ENCODE measurements at places on chromosomes 5 and 9. TPM values are rescaled to one million over a fixed set of nuclear protein-coding genes. Genes with fewer than 3 reads are reported as not detected.

The MARCOL gene
- total RNA-seq = not detected

The SLCO6A1 gene
- not detected for total RNA-seq

The ANKRA2 gene
- total RNA-seq = 29.7 TPM

The GALNT12 gene
- total RNA-seq = 18.2 TPM

The DCP2 gene
- 20.5 TPM for total RNA-seq

The MYOT gene
- total RNA-seq = not detected

The CDX1 gene
- total RNA-seq = 0.33 TPM

The TAF11L10 gene
- total RNA-seq = not detected

DNA sequence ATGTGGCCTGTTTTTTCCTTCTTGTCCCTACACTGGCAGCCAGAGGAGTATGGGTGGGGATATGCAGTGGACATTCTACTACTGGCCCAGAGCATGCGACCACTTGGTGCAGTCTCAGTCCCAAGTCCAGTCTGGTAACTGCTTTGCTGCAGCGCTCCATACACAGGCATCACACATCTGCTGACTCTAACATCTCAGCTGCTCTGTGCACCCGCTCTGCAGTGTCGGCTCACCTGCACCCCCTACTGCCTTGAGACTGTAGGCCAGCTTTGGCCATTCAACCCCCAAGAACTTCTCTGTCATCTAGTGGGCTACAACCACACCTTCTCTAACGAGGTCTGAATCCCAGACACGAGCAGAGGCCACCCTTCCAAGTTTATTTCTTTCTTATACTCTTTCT is 46.4 kb upstream of the SLCO6A1 start:
- no peak for DNase-seq

- no peak for DNase-seq
Measured at GRCh38 chr5:154480847-154481246, 2.8 kb upstream of the HAND1 start.

DNA sequence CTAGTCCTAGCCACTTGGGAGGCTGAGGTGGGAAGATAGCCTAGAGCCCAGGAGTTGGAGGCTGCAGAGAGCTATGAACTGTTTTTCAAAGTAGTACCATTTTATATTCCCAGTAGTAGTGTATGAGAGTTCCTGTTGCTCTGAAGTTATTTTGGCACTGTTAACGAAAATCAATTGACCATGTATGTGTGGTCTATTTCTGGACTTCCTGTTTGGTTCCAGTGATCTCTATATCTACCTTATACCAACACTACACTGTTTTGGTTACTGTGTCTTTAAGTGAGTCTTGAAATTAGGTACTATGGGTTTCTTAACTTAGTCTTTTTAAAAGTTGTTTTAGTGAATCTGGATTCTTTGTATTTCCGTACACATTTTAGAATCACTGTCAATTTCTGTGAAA is 13.6 kb downstream of the SLF1 start:
- no peak for DNase-seq

DNA sequence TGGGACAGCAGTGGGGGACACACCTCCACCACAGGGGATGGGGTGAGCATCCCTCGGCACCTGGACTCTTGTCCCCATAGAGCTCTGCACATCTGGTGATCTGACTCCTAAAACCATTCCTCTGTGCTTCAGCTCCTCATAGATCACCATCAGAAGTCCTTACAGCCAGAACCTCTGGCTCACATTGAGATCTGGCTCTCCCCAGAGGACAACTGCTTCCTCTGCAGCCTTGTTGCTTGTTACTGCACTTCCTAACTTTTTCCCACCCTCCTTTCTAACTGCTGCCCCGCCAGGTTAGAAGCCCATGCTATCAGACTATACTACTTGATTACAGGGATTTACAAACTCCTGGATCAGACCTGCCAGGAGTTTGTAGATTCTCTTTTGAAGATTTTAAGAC is 64.5 kb downstream of the ARSB start:
- peak; percentile 49 for DNase-seq

DNA sequence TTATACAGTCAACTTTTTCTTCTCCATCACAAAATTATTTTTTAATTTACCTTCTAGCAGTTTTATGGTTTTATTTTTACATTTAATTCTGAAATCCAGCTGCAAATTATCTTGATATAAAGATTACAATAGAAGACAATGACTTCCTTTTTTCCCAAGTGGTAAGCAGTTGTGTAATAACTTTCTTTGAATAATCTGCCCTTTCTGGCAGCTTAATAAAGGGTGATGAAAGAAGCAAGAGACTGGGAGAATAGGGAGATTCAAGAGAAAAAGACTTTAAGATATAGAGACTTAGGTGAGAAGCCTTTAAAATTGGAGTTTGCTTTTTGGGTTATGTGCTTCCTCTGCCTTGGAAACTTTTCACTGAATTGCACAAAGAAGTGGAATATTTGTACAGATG is 100.4 kb upstream of the FREM1 start:
- no peak for DNase-seq

- no peak for DNase-seq
Measured at GRCh38 chr5:126741361-126741760, 35.6 kb upstream of the LMNB1 start.

- peak; percentile 50 for DNase-seq
Measured at GRCh38 chr9:96135076-96135752, 166.8 kb downstream of the HSD17B3 start.

DNA sequence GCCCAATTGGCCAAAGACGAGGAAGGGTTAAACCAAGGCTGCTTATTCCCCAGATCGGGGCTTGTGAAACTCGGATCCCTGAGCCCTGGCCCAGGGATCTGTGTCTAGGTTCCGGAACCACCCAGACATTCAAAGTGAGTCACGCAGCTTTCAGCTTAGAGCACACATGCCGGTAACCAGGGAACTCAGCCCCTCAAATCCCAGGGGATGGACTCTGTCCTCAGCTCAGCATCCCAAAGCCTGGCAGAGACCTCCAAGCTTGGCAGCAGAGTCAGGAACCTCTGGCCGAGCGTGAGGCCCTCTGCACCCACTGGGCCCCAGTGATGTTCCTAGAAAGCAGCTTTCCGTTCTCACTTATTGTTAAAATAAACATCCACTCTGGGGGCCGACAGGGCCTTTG is 5.1 kb downstream of the PNPLA7 start:
- DNase-seq = peak; percentile 32

- DNase-seq = peak; percentile 70
Measured at GRCh38 chr9:122051351-122052321, 41.5 kb downstream of the TTLL11 start.

GRCh38 chr9:135032041-135032835 is 55.2 kb upstream of the OLFM1 start:
- no peak for DNase-seq

DNA sequence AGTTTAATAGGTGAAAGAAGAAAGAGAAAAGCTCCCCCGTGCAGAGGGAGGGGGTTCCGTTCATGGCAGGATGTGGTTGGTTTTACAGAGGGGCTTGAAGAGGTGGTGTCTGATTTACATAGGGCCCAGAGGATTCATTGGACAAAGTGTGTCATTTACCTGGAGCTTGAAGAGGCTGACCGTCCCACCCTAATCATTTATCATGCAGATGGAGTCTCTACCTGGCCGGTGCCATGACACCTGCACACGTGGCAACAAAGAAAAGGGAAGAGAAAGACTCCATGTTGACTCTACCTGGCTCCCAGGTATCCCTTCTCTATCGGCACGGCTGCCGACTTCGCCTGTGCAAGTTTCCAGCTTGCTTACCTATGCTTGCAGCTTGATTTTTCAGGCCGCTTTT is 35.3 kb upstream of the PRRC2B start:
- DNase-seq = no peak

- no peak for DNase-seq
Measured at GRCh38 chr5:150073086-150073625, 13.2 kb downstream of the CSF1R start.

- no peak for DNase-seq
Measured at GRCh38 chr9:97502984-97503861, 1.8 kb downstream of the TMOD1 start.

- no peak for DNase-seq
Measured at GRCh38 chr9:128150594-128151308, 1.5 kb downstream of the LCN2 start.

GRCh38 chr5:149999866-150000255 is 593 bp downstream of the TIGD6 start:
- DNase-seq = no peak

DNA sequence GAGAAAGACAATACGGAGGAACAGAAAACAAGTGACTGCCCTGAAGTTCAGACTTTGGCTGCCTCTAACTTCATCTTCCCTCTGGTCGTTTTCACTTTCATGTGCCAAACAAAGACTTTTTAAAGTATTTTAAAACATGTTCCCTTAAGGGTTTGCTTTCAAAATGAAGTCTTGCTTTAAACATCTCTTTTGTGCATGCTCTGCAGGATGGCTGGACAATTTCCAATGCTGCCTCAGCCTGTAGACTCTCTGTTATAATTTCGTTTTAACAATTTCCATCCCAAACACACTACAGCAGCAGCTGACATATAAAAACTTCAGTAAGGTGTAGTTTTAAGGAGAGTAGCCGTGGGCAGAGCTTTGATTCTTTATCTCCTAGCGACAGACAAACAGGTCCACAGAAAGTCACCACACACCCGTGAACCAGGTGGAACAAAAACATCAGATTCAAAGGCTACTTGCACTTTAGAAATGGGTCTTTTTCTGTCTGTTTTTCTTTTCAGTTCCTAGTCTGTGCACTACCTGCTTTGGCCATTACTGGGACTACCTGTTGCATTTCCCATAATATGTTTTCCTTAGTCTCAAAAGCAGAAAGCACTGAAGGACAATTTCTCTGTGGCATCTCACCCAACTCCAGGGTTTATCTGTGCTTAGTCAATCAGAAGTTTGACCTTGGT is 308.9 kb downstream of the DTWD2 start:
- no peak for DNase-seq

DNA sequence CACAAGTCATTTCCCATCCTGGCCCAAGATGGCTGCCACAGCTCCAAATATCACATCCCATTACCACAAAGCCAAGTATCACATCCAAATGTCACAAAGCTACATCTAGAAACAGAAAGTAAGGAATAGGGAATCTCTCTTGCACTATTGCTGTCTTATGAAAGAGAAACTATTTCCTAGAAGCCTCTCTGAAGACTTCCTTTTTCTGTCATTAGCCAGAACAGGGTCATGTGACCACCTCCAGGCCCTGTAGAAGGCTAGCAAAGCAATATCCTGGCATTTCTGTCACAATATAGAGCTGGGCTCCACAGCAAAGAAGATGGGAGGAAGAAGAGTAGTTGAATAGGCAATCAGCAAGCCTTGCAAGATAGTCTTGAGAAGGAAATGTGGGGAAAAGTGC is 99.2 kb downstream of the SH3TC2 start:
- DNase-seq = no peak

DNA sequence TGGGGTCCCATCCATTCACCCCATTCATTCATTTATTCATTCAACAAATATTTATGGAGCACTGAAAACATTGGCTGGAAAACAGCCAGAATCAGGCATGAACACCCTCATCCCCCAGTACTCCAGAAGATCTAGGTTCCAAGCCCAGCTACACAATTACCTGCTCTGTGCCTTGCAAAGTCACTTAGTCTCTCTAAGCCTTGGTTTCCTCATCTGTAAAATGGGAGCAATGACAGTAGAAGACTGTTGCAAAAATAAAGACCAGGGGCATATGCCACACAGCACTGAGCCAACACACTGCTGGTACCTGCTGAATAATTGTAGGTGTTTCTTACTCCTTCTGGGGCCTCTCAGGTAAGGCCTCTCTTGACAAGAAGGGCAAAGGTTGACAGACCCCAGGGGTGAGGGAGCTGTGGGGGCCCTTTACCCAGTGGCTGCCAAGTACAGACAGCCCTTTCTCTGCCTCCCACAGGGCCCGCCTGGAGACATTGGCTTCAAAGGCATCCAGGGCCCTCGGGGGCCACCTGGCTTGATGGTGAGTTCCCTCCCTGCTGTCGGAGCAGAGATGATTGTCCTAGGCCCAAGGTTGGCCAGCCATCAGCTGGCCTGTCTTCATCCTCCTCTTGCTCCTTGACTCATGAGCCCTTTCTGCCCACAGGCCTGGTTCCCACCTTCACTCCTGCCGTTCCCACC is 22.6 kb upstream of the ORM1 start:
- DNase-seq = no peak

- DNase-seq = no peak
Measured at GRCh38 chr9:134410835-134411217, 84.6 kb downstream of the RXRA start.

DNA sequence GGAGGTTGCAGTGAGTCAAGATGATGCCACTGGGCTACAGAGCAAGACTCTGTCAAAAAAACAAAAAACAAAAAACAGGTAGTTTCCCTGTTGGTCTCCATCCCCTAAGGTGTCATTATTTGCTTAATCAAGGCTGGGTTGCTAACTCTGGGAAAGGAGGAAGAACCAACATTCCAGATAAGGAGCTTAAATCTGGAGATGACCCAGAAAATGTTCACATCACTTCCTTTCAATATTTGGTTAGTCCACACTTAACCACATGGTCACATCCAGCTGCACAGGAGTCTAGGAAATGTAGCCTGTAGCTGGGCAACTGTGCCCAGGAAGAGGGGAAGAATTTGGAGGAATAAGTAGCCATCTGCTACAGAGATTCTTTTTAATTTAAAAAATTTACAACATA is 25.9 kb upstream of the MEGF9 start:
- peak; percentile 31 for DNase-seq

DNA sequence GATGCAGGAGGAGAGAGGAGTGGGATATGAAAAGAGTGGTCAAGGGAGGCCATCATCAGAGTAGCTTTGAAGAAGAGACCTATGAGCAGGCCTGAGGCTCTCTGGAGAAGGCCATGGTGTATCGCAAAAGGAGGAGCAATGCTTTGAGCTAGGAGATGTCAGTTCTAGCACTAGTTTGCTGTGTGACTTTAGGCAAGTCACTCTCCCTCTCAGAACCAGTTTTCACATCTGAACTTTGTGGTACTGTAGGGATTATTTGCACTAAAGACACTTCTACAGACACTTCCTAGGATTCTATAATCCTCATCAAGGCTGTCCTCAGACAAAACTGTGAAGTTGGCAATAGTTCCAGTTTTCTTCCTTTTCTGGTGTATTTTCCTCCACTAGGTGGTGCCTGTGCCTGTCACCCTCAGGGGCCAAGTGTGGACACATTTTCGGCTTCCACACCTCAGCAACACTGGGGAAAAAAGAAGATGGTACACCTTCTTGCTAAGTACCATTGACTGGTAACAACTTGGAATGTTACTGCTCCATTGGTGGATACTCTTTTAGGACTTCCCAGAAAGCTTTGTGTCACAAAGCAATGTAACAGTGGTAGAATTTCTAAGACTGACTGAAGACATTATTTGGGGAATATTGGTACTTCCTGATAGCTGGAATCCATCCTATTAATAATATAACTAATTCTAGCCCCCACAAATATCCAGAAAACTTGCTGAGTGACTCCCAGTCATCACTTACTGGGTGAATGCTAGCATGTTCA is 9.9 kb downstream of the PAPPA start:
- no peak for DNase-seq

GRCh38 chr5:154254896-154255295 is 64.4 kb downstream of the GALNT10 start:
- DNase-seq = no peak

- no peak for DNase-seq
Measured at GRCh38 chr5:25662610-25663009, 1017.8 kb upstream of the CDH10 start.

DNA sequence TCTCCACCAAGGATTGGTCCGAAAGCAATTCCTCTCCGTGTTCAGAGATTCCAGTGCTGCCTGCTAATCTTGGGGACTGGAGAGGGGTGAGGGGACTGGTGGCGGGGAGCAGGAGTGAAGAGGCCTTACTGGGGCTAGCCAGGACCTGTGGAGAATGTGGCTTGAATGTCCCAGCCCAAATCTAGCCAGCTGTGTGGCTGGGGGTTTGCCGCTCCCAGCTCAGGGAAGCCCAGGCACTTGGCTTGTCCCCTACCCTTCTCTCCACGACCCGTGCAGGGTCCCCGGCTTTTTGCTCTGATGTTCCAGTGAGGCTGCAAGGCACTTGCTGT is 2.4 kb downstream of the N4BP3 start:
- no peak for DNase-seq
